ENCODE measurements at places on chromosomes 12 and 14. TPM values are rescaled to one million over a fixed set of nuclear protein-coding genes. Genes with fewer than 3 reads are reported as not detected.
A peak's percentile ranks its signal among the peaks of the same experiment; 100 is the strongest.

DNA sequence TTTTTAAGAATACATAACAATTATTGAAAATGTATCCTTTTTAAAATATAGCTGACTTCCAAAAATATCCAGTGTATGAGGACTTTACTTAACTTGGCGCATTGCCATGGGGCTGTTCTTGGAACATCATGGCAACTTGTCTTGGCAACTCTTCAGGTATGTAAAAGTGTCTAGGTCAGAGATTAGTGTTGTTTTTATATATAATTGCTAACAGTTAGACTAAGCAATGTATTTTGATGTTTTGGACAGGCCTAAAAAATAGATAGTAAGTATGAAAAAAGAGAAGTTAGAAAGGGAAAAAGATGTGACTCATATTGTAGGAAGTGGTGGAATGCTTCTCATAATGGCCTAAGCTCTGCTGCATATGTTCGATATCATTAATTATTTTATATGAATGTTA, 70.9 kb downstream of the MON2 start:
- no peak for DNase-seq

- peak; percentile 85 for DNase-seq
Measured at GRCh38 chr14:50955373-50956043, 11.2 kb upstream of the PYGL start.

- no peak for DNase-seq
Measured at GRCh38 chr12:76124456-76124855, 40.0 kb upstream of the NAP1L1 start.

- DNase-seq, result peak; percentile 1
Measured at GRCh38 chr14:64701660-64702059, 2.6 kb upstream of the PLEKHG3 start.

DNA sequence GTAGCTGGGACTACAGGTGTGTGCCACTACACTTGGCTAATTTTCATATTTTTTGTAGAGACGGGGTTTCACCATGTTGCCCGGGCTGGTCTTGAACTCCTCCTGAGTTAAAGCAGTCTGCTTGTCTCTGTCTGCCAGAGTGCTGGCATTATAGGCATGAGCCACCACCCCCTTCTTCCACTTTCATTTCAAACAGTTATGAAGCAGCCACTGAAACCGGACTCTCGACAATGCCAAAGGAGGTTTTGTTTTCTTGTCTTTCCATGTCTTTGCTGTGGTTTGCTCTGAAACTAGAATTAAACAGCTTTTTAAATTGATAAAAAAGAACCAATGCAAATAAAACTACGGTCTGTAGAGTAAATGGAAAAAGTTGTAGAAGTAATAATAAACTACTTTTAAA, 30.4 kb downstream of the RAP1B start:
- no peak for DNase-seq

- DNase-seq, result no peak
Measured at GRCh38 chr12:98127336-98127679, 388.1 kb upstream of the TMPO start.

DNA sequence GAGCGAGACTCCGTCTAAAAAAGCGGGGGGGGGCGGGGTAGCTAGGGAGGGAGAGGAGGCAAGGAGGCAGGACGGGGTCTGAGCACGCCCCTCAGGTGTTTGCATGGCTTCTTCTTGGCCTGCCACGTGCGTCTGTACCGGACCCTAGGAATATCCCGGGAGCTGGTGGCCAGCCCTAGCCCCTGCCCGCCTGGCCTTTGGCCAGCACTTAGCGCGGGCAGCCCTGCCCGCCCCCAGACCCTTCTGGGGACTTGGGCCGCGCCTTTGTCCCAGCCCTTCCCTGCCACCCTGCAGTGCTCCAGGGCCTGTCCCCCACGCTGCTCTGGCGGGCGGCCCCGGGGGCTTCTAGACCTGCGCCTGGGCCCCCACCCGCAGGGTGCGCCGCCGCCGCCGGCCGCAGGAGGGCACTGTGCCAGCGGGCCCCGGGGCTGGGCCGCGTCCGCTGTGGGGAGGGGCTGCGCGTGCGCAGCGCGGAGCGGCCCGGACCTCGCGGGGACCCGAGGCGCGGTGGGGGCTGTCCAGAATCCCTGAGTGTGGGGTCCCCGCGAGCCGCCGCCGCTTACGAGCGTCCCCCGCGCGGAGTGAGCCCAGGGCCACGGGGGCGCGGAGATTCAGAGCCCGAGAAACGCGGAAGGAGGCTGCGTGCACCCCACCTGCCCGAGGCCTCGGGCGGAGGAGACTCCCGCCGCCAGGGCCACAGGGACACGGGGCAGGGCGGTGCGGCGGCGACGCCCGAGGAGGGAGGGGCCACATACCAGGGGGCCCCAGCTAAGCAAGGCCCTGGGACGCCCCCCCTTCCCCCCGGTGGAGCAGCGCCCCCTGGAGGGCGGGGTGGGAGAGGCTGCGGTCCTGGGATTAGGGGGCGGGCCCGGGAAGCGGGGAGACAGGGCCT, 21.0 kb downstream of the SLC25A29 start:
- DNase-seq, result no peak

GRCh38 chr12:50662116-50662510, 101.8 kb upstream of the ATF1 start:
- no peak for DNase-seq

DNA sequence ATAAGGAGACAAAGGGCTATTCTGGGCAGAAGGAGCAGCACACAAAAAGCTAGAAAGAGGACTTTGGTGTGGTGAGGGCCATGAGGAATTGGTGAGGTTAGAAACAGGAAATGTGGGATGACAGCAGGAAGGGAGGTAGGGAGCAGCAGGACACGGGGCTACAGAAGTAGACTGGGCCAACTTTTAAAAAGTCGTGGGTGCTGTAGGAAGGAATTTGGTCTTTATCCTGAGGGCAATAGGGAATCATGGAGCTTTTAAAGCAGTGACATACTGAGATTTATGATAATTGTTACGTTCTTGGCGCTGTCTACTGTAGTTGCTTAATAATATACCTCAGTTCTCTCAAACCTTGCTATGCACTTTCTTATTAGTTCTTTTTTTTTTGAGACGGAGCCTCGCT, 8.2 kb upstream of the CHURC1 start:
- no peak for DNase-seq

DNA sequence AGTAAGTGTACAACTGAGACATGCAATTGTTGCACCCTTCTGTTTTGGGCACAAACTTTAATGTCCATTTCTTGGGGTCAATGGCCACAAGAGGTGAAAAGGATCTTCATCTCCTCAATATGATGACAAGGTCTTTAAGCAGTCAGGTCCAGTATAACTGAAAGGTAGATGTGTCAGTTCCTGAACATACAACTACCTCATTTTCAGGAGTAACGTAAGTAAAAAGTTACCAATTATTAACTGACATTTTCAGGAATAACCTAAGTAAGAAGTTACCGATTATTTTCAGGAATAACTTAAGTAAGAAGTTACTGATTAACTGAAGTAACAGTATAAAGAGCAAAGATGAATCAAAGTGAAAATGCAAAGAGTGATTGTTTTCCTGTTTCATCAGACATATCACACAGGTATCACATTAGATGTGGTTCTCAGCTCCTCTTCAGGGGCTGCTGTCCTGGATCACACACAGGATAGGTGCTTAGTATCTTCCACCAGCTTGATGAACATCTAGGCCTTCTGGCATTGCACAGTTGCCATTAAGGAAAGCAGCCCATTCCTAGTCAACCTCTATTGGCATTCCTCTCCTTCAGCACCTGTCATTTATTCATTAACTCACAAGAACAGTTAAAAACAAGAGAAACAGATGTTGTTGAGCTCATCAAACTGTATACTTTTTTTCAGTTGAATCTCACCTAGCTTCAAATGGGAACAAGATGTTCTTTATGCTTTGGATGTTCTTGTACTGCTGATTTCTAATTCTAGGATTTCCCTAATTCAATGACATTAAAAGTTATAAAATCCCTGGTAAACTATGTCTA, 200.0 kb downstream of the FOXG1 start:
- no peak for DNase-seq

DNA sequence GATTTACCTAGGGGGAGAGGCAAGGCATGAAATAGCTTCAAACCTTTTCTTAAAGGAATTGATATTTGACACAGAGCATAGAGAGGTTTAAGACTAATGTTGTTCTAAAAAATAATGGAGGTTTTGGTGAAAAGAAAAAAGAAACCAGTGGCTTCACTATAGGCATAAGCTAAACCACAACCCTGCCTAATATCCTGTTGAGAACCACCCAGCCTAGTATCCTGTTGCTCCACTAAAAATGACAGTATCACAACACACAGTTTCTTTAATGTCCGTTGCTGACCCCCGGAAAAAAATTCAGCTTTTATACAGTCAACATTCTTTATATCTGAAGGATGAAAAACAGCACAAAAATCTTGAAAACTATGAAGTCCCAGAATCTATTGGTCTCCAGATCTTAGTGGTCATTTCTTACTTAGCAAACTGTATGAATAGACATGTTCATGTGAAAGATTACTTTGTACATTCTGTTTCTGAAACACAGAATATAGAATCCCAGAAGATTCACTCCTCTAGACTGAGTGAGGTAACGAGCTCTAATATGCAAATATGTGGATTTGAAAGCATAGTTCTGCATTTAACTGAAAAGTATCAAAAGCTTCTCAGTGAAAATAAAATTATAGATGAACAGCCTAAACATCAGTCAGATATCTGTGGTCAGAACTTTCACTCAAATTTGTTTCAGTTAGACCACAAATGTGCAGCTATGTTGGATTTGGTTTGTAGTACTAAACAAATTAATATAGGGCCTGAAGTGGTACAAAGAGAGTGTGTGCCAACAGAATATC, 40.5 kb downstream of the GALC start:
- DNase-seq, result no peak

DNA sequence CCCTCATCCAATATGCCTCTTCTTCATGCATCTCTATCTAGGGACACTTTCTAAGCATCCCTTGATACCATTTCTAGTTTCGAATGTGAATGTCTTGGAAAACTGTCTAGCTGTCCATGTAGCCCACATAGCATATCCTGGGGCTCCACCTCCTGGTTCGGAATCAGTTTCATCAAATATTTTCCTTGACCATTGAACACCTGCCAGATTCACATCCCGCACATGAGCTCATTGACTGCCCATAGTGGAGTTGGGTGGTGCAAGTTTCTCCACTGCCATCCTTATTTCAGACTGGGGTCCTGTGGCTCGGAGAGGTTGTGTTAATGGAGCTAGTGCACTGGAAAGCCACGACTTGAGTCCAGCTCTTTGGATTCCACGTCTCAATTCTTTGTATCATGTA, 58.6 kb upstream of the TMEM263 start:
- no peak for DNase-seq

- no peak for DNase-seq
Measured at GRCh38 chr14:90061685-90062126, at the start of gene KCNK13. KCNK13 (plus strand) TSS chr14:90061994; CDS start chr14:90062206, 212 bp downstream.

GRCh38 chr14:94340533-94340932, 17.4 kb upstream of the SERPINA6 start:
- DNase-seq, result no peak

DNA sequence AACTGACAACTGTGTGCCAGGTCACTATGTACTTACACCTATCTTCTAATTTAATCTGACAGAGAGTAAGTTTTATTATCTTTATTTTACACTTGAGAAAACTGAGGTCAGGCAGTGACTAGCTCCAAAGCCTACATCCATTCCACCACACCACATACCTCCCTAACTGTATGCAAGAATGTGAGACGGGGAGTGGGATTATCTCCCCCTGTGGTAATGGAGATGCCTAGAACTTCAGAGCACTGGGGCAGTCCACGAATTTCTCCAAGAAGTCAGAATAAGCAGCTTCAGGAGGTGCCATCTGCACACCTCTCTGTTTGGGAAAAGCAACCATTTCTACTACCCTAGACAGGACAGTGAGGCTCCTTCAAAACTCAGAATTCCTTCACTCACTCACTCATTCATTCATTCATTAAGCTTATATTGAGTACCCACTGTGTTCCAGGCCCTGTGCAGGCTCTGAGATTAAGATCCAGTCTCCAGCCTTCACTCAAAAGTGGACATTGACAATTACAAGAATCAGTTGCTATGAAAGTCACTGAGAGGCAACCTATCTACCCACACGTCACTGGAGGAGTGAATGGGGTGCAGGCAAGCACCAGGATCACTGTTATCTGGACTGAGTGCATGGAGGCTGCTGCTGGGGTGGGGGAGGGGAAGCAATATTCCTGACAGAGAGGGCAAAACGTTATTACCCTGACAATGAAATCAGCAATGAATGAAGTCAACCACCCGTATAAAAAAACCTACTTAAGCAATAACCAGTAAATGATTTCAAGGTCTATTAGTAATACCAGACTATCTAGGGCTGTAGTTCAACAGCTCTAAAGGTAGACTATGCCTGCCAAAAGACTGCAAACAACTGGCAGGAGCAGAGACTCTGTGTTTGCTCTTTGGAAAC, 18.0 kb downstream of the SLC7A7 start:
- no peak for DNase-seq

DNA sequence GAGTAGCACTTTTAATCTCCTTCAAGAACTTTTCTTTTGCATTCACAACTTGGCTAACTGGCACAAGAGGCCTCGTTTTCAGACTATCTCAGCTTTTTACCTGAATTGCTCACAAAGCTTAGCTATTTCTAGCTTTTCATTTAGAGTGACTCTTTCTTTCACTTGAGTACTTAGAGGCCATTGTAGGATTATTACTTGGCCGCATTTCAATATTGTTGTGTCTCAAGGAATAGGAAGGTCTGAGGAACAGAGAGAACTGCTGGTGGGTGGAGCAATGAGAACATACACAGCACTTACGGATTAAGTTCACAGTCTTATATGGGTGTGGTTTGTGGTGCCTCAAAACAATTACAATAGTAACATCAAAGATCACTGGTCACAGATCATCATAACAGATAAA, 224.8 kb upstream of the NPAS3 start:
- DNase-seq, result no peak

GNB3 gene
- 2.0 TPM for total RNA-seq

CCDC184 gene
- 2.1 TPM for total RNA-seq

FAM181A gene
- not detected for total RNA-seq

TTC9 gene
- total RNA-seq, result 0.55 TPM

GDF3 gene
- total RNA-seq, result not detected

SMIM41 gene
- 0.41 TPM for total RNA-seq

P2RX2 gene
- total RNA-seq, result not detected

Measured in sigmoid colon (tissue), 7 donors.